ENCODE measurements at places on chromosomes 6 and 20. TPM values are rescaled to one million over a fixed set of nuclear protein-coding genes. Genes with fewer than 3 reads are reported as not detected.
A peak's percentile ranks its signal among the peaks of the same experiment; 100 is the strongest.

DNA sequence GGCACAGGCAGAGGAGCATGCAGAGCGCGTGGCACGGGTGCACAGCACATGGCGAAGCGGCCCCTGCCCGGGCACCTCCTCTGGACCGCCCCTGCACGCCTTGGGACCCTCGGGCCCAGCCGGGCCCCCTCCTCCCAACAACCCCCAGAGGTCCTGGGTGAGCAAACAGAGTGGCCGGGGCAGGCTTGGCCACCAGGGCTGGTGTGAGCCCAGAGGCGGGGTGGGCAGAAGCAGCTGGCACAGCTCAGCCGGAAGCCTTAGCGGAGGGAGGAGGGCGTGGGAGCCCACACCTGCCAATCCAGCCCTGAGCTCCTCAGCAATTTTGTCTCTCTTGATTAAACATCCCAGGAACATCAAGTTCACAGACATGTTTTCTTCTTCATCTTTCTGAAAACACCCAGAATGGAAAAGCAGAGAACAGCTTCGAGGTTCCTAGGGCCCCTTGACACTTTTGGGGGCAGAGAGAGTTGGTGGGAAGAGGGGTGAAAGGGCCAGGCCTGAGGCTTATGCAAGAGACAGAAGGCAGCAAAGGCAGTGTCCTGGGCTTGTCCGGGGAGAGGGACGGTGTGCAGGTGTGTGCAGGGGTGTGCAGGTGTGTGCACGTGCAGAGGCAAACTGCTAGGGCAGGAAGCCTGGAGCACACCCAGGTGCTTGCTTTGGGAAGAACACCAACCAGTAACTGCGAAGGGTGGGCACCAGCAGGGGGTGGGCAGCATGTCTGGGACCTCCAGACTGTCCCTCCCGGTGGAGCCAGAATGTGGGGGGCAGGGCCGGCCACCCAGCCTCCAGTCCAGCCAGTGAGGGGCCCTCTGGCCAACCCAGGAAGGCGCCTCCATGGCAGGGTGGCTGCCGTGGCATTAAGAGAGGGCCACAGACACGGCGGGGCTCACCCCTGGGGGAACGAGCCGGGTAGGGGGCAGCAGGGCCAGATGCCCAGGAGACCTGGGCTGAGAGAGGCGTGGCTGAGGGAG, 4.8 kb downstream of the HRH3 start:
- DNase-seq: no peak

- no peak for DNase-seq
These were observed 69.3 kb downstream of the CLIC5 start for GRCh38 chr6:45946352-45946751.

DNA sequence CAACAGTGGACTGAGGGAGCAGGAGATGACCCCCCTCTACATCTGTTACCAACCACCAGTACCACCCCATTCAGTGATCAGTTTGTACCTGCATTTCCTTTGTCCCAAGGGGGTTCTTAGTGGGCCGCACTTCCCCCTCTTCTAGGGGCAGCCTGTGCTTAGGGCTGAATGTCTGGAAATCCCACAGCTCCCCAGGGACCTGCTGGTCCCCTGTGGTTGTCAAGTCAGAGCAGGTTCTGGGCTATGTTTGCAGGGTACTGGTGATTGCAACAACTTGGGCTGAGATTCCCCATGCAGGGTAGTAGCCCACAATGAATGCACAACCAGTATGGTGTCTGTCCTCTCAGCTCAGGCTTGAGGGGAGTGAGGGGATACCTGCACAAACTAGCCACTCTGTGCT, 39.7 kb upstream of the COL10A1 start:
- DNase-seq: no peak

DNA sequence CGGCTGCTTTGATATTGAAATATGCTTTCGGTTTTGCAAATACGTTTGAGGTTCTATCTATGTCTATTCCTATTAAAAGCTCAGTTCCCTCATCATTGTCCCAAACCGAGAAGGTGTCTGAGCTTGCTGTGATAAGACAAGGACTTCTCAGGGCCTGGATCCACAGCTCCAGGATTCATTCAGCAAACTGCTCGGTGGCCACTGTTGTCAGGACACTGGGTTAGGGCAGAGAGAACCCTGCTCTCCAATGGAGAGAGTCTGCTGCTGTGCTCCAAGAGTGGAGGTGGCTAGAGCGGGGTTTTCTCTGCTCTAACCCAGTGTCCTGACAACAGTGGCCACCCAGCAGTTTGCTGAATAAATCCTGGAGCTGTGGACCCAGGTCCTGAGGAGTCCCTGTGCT, 198.5 kb downstream of the CDH4 start:
- DNase-seq: no peak

The CBLN4 gene
- total RNA-seq: not detected

- peak; percentile 23 for DNase-seq
These were observed 149.7 kb downstream of the MRPL14 start for GRCh38 chr6:43977404-43978111.

The RSPH4A gene
- total RNA-seq: 1.0 TPM

The NCOA5 gene
- 8.8 TPM for total RNA-seq

The WFDC6 gene
- total RNA-seq: not detected

DNA sequence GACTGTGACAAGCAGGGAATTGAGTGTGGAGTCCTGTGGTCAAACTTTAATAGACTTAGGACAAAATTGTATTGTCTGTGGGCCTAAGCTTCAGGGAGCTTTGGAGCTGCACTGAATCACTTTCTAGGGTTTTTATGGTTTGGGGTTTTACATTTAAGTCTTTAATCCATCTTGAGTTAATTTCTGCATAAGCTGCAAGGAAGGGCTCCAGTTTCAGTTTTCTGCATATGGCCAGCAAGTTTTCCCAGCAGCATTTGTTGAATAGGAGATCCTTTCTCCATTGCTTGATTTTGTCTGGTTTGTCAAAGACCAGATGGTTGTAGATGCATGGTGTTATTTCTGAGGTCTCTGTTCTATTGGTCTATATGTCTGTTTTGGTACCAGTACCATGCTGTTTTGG, 113.4 kb upstream of the NXT1 start:
- DNase-seq: no peak

The DSP gene
- total RNA-seq: 0.05 TPM

GRCh38 chr6:44642349-44642748, 254.8 kb downstream of the CDC5L start:
- no peak for DNase-seq

GRCh38 chr6:6676910-6677441, 88.5 kb downstream of the LY86 start:
- DNase-seq: peak; percentile 71

GRCh38 chr6:137951064-137951597, 84.1 kb downstream of the TNFAIP3 start:
- no peak for DNase-seq

- DNase-seq: no peak
These were observed 361.5 kb downstream of the EPM2A start for GRCh38 chr6:145373826-145374225.

The ADGRG6 gene
- total RNA-seq: 0.05 TPM

The GPX5 gene
- not detected for total RNA-seq

The CLPSL2 gene
- total RNA-seq: not detected

- no peak for DNase-seq
These were observed 64.4 kb upstream of the NHSL1 start for GRCh38 chr6:138563650-138564049.

The CCN2 gene
- not detected for total RNA-seq

The WASF1 gene
- 0.90 TPM for total RNA-seq

The LAMP5 gene
- 0.23 TPM for total RNA-seq

- DNase-seq: no peak
These were observed 78.8 kb upstream of the TNFAIP3 start for GRCh38 chr6:137788248-137788647.

GRCh38 chr6:146408583-146408982, 135.1 kb upstream of the RAB32 start:
- DNase-seq: no peak

GRCh38 chr6:132060591-132060990, 109.4 kb upstream of the CCN2 start:
- no peak for DNase-seq

The BMP5 gene
- not detected for total RNA-seq

The SLC13A3 gene
- total RNA-seq: not detected

DNA sequence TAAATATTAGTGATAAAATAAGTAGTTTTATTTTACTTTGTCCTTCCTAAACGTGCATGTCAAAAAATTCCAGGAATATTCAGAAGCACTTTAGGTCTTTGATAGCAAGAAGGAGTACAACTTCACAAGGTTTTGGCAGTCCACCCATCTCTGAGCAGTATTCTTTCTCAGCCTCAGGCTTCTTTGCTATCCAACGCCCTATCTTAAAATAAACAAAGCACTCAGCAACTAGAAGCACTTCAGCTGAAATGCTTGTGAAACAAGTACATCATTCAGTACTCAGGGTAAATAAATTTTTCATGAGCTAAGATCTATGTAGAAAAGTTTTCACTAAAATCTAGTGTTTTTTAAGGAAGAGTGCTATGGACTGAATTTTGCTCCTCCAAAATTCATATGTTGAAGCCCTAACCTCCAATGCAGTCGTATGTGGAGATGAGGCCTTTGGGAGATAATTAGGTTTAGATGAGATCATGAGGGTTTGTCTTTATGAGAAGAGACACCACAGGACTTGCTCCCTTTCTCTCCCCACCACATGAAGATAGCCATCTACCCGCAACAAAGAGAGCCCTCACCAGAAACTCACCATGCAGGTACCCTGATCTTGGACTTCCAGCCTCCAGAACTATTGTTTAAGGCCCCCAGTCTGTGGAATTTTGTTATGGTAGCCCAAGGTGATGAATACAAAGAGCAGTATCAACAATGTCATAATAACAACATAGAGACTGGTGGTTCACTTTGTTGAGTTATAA, 539.1 kb downstream of the TFAP2A start:
- DNase-seq: no peak

DNA sequence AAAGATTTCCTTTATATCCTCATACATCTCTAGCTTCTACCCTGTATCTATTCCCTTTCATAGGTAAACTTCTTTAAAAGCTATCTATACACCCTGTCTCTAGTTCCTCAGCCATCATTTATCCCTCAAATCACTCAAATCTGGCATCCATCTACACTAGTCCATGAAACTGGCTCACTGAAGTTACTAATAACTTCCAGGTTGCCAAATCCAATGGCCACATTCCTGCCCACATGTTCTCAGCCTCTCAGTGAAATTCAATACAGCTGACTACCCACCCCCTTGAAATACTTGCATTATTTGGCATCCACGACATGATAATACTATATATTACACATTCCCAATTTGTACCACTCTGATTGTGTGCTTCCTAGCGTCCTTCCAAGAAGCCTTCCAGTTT, 8.7 kb downstream of the REPS1 start:
- no peak for DNase-seq

The BPIFB2 gene
- not detected for total RNA-seq

DNA sequence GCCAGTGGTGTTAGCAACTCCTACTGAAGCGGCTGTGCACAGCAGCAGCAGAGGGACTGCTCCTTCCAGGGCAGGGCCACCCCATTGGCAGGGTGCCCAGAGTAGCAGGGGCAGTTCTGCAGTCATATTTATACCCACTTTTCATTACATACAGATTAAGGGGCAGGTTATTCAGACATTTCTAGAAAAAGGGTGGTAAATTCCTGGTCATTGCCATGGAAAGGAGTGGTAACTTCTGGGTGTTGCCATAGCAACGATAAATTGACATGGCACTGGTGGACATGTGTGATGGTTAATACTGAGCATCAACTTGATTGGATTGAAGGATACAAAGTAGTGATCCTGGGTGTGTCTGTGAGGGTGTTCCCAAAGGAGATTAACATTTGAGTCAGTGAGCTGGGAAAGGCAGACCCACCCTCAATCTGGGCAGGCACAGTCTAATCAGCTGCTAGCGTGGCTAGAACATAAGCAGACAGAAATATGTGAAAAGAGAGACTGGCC, 45.0 kb downstream of the IYD start:
- no peak for DNase-seq

DNA sequence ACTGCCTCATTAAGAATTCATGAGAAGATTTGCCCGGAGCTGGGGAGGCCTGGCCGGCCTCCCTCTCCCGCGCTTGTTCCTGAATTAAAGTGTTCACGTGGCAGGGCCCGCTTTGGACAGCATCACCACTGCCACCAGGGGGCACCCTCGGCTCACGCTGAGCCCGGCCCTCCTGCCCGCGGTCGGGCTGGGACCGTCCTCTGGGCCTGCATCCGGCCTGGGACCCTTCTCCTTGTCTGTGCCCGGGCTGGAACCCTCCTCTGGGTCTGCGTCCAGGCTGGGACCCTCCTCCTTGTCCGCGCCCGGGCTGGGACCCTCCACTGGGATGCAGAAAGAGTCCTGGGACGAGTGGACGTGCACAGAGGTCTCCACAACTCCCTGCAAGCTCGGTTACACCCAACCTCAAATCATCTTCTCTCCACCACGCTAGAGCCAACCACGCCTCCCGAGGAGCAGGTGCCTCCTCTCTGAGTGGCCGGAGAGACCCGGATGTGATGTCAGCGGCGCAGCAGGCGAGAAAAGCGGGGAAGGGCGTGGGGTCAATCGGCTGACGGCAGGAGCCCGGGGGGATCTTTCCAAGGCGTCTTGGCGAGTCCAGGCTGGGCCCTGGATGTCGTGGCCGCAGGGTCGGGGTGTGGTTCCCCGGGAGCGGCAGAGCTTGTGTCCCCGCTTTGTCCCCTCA, 50.9 kb upstream of the DACT2 start:
- peak; percentile 61 for DNase-seq

The TMEM217 gene
- total RNA-seq: 0.75 TPM

Measured in natural killer cell (primary cell).